COR-L47 (cell line): ENCODE measurements at places on chromosomes 2 and 18.

- no peak for DNase-seq
Measured at GRCh38 chr2:69716555-69717120, 25.3 kb upstream of the ANXA4 start.

- DNase-seq = no peak
Measured at GRCh38 chr2:70121627-70122372, 34.5 kb downstream of the PCBP1 start.

GRCh38 chr2:22996911-22997310, 388.1 kb upstream of the KLHL29 start:
- DNase-seq = no peak

DNA sequence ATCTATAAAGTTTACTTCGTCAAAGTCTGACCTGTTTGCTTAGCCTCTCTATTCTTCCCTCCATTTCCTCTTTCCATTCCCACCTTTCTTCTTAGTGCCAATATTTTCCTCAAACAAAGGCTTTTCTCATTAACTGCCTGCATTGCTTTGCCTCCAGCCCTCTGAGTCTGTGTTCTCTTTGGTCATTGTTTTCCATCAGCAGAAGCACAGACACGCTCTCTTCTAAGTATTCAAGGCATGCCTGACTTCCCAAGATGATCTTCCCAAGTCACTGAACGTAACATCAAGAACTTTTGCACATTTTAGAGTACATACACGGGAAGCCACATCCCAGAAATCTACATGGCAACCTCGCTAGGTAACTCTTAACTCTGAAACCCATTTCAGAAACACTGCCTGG, 32.6 kb upstream of the ANXA4 start:
- DNase-seq = no peak

DNA sequence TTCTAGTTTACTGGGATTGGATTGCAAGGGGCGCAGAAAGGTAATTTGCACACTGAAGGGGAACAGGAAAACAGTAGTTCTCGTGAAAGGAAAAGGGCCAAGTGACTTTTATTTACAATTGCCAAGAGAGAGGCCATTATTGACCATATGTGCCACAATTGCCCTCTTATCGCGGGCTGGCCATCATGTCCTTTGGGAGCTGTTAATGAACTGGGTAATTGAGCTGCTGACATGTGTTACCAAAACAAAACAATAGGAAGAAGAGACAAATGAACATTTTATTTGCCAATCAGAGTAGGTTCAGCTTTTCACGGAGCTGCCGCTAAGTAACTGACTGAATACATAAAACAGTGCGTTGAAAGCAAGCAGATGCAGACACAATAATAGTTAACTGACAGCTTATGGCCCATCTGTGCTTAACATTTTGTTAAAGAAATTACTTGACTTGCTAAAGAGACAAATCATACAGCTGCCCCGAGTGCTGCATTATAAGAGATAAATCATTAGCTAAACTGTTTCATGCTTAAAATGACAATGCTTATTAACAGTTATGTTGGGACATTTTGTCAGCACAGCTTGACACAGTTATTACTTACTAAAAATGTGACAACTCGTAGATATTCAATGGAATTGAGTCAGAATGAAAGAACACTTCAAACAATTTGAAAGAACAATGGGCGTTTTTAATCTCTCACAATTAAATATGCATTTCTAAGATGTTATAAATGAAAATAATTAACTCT, 57.5 kb downstream of the PAX3 start:
- DNase-seq = peak; percentile 7

DNA sequence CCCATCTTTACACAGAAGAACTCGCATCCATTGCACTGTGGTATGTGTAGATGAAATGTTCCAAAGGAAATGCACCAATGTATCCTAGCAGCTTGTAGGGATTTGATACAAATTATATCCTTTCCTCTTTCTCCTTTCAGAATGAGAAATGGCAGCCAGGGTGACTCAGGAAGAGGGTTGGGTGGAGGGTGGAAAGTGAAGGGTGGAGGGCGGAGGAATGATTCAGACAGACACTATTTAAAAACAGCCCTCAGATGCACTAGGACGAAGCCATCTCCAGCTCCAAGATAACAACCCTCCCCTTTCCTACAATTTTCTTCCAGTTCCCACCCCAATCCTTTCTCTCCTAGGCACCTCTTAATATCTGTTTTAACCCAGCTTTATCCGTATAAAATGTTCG, 96.2 kb upstream of the STK39 start:
- DNase-seq = no peak

DNA sequence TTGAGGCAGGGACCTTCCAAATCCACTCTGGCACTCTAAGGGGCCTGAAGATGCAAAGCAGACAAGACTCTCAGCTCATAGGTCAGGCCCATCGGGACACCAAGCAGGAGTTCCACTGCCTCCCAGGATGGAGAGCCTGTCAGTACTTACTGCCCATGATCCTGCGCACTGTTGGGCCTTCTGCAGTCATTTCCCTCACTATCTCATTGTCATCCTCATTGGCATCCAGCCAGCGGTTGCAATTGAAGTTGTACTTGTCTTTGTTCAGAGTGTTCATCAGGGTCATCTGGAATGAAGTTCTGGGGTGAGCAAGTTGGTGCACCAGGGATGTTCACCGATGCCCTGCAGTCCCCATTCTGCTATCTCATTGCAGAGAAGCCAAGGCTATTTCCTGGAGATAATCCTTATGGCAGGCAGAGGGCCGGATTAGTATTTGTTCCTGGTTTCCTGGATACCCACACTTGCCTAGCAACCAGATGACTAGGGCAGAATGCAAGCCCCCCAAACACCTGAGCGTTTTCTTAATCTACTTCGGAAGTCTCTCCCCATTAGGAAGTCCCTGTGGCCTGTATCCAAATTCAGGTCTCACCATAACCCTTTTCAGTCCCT, 65.1 kb downstream of the LOXHD1 start:
- DNase-seq = no peak

DNA sequence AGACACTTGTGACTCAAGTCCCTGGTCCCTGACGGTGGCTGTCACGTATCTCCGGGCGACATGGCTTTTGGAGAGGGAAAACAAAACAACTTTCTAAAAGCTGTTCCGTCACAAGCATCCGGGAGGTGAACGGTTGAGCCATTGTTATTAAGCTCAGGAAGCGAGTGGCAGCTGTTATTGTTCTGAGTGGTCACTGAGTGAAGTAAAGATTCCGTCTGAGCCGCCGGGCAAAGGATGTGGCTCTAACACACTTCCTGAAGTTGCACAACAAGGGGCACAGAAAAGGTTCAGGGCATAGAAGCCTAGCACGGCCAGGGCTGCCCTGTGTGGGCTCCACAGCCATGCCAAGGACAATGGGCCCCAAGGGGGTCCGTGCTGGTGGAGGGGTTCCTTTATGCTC, 24.3 kb downstream of the INPP5D start:
- no peak for DNase-seq

GRCh38 chr18:47404845-47405244, 153.4 kb upstream of the SKOR2 start:
- no peak for DNase-seq

- no peak for DNase-seq
Measured at GRCh38 chr2:11746807-11747459, 501 bp downstream of the LPIN1 start.

DNA sequence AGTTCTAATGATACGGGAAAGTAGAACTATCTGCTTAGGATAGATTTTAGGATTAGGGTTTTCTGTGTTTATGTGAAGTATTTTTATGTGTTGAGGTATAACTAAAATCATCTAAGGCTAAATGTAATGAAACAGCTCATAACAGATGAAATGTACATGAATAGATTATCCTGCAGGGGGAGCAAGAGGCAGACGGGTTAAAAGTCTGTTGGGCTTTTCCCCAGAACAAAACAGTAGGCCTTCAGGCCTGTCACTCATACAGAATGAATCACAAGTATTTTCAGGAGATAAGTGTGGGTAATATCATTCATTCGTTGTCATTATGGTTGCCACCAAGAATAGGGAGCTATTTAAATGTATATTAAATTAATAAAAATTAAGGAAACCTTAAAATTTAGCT, 107.9 kb upstream of the IL1R2 start:
- DNase-seq = peak; percentile 11

- DNase-seq = no peak
Measured at GRCh38 chr2:61784643-61785042, 69.2 kb downstream of the FAM161A start.

DNA sequence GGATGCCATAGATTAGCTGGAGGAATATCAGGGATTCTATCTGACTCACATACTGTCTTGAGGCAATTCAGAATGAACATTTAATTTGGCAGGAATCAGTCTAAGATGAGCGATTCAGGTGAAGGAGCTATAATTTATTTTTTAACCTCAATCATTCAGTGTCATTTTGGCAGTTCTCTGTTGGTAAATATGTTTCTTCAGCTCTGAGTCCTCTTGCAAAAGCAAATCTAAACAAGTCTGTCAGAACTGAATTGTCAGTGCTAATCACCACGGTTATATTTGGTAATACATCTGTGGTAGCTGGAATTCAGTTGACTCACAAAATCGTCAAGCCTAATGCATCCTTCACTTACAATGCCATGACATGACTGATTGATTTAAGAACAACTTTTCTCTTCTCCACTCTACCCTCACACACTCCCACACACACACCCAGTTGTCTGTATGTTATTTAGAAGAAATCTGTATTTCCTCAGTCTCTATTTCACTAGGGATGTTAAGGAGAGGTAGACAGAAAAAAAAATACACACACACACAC, 516.6 kb upstream of the NXPH2 start:
- DNase-seq = no peak

GRCh38 chr2:127193164-127193966, 26.7 kb downstream of the CYP27C1 start:
- no peak for DNase-seq

DNA sequence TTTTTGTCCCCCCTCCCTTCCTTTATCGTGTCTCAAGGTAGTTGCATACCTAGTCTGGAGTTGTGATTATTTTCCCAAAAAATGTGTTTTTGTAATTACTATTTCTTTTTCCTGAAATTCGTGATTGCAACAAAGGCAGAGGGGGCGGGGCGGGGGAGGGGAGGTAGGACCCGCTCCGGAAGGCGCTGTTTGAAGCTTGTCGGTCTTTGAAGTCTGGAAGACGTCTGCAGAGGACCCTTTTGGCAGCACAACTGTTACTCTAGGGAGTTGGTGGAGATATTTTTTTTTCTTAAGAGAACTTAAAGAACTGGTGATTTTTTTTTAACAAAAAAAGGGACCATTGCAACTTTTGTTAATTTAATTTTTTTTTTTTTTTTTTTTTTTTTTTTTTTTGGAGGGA, 2.1 kb downstream of the SOX11 start:
- DNase-seq = peak; percentile 35

DNA sequence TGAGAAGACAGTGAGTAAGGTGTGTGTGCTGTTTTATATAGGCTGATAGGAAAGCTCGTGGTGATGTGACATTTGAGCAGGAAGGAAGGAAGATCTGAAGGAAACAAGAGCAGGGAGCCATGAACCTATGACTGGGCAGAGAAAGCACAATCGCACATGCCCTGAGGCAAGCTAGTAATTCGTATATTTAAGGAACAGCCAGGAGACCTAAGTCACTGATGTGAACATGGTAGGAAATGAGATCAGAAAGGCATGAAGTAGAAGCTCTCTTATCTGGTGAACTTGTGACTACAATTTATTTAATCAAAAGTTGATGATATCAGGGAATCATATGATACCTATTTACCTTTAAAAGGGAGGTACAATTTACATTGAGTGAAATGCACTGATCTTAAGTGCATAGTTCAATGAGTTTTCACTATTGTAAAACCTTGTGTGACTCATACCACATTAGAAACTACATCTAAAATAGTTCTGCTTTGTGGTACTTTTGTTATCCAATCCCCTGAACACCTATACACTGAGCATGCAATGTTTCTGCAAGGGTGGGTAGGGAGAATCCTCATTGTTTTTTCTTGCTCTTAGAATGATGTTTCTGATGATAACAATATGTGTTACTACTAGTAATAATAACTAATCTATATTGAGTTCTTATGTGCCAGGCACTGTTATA, 67.5 kb downstream of the GALNT13 start:
- DNase-seq = no peak

GRCh38 chr2:47109680-47110079, 45.4 kb downstream of the STPG4 start:
- DNase-seq = no peak

DNA sequence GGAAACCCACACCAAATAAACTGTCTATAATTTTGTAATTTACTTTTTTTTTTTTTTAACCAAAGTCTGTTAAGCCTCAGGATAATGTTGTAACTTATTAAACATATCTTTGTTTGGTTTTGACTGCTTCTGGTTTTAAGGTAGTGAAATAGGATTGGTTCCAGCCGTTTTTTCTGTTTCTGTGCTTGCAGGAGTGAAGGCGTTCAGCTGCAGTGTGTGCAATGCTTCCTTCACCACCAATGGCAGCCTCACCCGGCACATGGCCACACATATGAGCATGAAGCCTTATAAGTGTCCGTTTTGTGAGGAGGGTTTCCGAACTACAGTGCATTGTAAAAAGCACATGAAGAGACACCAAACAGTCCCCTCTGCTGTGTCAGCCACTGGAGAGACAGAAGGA, 93.1 kb downstream of the ZNF236 start:
- DNase-seq = no peak

GRCh38 chr18:9629709-9630108, 15.3 kb upstream of the PPP4R1 start:
- DNase-seq = no peak

DNA sequence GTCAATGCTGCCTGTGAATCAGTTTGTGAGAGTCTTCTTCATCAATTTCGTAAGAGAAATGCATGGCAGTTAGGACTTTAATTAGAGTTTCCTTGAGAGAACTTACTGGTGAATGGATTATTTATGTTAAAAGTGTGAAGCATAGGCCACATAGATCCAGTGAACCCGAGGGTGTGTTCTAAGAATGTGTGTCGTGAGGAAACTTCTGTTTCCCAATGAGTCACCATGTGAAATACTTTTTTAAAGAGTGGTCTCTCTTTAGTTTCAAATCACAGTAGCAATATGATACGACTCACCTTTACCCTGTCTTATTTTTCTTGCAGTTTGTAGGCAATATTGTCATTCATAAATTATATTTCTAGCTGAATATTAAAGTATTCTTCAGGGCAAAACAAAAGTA, 18.5 kb downstream of the THSD7B start:
- no peak for DNase-seq

DNA sequence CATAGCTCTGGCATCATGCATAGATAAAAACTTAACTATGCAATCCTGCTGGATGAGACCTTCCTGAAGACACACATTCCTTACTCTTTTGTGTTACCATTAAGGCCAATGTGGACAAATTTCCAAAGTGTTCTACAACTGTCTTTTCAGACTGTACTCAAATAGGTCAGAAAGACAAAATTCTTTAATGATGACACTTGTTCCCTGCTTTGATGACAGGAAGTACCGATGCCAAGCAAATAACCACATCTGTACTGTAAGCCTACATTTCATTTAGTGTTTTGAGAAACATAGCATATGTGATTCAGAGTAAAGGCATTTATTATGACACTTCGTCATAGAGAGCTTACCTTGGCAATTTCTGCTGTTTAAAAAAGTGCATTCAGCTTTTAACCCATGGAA, 55.0 kb downstream of the PMAIP1 start:
- no peak for DNase-seq
